ENCODE measurements at places on chromosomes 3 and 15.

DNA sequence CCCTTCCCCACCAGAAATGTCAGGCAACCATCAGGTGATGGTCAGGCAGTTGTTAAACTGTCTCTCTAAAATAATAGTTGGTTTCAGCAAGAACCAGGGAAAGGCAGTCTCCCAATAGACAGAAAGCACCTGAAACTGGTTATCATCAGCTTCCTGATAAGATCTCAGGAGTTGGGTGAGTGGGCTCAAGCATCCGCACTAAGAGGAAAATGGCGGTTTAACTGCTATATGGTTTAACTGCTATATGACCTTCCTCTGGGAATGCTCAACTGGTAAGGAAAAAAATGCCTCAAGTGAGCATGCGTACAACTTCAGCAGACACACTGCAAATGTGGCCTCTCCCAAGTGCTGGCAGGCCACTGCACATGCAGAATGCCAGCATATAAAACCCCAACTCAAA is 240.8 kb upstream of the CMC1 start:
- DNase-seq = no peak

DNA sequence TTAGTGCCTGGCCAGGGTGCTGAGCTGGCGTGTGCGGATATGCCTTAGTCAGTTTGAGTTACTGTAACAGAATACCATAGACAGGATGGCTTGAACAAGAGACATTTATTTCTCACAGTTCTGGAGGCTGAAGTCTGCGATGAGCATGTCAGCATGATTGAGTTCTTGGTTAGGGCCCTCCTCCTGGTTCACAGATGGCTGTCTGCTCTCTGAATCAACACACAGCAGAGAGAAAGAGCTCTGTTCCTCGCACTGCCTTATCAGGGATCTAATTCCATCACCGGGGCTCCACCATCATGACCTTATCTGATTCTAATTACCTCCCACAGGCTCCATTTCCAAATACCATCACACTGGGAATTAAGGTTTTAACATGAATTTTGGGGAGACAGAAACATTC is 386.6 kb upstream of the DPH6 start:
- DNase-seq = no peak

GRCh38 chr3:8996681-8997121 is 33.4 kb upstream of the RAD18 start:
- DNase-seq = peak; percentile 43

- DNase-seq = no peak
Observed at GRCh38 chr15:85642065-85642692, 152.5 kb downstream of the KLHL25 start.

- no peak for DNase-seq
Observed at GRCh38 chr3:157857440-157857839, 248.8 kb downstream of the SHOX2 start.

- DNase-seq = no peak
Observed at GRCh38 chr3:31498791-31499190, 33.9 kb upstream of the STT3B start.

GRCh38 chr15:71278989-71279756 is 163.9 kb downstream of the THSD4 start:
- DNase-seq = peak; percentile 69

- DNase-seq = no peak
Observed at GRCh38 chr15:96066126-96066525, 264.4 kb upstream of the NR2F2 start.

- no peak for DNase-seq
Observed at GRCh38 chr3:65671004-65671403, 367.7 kb downstream of the MAGI1 start.

DNA sequence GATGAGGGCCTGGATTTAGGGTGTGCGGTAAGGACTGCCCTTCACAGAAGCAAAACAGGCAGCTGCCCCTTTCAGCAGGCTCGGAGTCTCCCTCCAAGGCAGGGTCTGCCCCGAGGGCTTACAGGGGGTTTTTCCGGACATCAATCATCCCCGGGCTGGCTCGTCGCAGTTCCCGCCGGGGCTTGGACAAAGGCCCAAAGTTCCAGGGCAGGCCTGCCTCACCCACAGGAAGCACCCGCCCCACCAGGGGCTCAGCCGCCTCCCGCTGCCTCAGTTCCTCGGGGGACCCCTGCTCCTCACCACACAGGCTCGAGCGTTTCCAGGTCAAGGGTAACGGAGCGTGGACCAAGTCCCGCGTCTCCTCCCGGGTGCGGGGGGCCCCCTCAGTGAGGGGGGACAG is 27.0 kb downstream of the KIF7 start:
- no peak for DNase-seq

- no peak for DNase-seq
Observed at GRCh38 chr3:115708540-115708939, 85.2 kb downstream of the GAP43 start.

DNA sequence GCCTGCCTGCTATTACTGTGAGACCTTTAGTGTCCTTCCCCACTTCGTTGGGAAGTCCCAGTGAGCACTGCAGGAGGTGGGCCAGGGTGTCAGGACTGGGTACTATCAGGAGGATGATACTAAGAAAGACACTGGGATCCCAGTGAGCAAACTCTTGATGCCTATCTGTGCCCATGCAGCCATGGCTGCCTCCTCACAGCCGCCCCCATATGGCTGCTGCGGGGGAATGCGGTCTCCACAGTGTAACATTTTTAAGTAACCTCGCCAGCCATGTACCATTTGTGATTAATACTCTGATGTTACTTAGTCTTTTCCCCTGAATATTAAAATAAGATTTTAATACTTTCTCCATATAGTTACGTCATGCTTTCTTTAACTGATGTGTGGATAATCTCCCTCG is 312.2 kb downstream of the RYR3 start:
- no peak for DNase-seq

DNA sequence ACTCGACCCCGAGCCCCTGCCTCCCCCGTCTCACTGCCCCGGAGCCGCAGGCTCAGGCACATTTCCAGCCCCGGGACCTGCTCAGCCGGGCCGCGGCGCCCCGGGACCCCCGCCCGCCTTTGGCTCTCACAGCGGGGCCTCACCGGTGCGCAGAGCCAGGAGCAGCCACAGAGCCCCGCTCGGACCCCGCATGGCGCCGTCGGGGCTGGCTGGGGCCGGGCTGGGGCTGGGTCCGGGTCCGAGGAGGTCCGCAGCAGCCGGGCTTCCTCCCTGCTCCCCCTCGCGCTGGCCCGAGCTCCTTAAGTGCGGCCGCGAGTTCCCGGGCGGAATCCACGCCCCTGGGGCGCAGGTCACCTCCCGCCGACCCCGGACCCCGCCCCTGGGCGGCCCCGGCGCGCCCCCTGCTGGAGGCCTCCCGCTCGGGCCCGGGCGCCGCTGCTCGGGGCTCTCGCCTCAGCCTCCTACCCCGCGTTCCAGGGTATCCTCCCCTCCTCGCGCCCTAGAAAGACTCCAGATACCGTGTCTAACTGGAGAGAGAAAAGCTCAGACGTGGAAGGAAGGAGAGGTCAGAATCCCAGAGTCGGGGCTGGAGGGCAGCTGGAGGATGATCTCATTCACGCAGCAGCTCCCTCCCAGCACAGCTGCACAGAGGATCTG is at the start of gene MELTF:
MELTF (minus strand) TSS at position 307 of the 657 bp plus-strand sequence; CDS start at position 192, 115 bp downstream.
- DNase-seq = peak; percentile 56

DNA sequence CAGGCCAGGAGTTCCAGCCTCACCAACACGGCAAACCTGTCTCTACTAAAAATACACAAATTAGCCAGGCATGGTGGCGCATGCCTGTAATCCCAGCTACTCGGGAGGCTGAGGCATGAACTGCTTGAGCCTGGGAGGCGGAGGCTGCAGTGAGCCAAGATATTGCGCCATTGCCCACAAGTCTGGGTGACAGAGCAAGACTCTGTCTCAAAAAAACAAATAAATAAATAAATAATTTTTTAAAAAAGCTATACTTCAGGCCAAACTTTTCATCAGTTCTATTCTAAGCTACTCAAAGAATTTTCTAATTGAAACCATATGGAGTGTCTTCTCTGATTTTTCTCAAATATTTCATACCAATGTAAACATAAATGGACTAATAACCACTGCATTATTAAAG is 43.5 kb downstream of the PHC3 start:
- no peak for DNase-seq

GRCh38 chr3:119548341-119548740 is 11.1 kb downstream of the CD80 start:
- DNase-seq = no peak

DNA sequence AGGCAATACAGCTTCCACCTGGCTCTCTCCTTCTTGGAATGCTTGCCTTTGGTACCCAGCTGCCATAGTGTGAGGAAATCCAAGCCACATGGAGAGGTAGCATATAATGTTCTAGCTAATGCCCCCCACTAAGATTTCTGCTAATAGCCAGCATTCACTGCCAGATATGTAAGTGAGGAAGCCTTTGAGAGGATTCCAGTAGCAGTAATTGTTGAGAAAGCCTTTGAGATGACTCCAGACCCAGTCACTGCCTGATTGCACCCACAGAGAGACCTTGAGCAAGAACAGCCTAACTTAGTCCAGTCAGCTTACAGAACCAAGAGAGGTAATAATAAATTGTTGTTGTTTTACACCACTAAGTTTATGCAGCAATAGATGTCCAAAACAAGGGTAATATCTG is 63.1 kb downstream of the STRIT1 start:
- DNase-seq = no peak

DNA sequence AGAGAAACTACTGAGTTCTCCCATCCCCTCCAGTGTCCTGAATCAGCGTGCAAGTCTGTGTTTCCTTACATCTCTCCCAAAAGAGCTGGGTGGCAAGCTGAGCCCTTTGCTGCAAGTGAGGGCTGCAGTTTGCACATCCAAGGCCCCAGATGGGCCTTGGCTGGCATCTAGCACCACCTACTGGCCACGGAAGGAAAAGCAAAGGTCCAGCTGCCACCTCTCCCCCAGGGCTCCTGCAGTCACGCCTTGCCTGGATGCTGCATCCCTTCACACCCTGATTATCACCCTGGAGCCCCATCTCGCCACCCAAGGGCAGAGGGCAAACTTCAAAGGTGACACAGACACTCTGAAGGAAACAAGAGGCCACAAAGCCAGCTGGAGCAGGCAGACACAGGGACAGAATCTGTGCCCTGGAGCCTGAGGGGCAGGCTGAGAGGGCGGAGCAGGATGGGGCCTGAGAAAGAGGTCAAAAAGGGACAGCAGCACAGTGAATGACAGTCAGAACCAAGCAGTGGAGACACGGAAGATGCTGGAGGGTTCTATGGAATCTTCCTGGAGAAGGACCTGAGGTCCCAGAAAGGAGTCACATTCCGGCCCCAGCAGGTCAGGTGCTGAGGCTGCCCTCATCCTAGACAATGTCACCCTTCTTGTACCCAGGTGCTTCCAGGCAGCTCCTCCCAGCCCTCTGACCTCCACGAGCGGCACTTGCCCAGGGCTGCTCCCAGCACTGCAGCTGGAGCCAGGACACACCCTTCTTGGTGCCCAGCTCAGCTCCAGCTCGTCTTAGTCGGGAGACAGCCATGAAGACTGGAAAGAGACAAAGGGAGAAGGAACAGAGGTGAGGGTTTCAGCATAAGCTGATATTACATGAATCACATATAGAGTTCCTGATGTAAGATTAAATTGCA is 18.3 kb upstream of the NTRK3 start:
- DNase-seq = peak; percentile 52

- peak; percentile 3 for DNase-seq
Observed at GRCh38 chr3:33318710-33319380, 41.6 kb downstream of the FBXL2 start.

DNA sequence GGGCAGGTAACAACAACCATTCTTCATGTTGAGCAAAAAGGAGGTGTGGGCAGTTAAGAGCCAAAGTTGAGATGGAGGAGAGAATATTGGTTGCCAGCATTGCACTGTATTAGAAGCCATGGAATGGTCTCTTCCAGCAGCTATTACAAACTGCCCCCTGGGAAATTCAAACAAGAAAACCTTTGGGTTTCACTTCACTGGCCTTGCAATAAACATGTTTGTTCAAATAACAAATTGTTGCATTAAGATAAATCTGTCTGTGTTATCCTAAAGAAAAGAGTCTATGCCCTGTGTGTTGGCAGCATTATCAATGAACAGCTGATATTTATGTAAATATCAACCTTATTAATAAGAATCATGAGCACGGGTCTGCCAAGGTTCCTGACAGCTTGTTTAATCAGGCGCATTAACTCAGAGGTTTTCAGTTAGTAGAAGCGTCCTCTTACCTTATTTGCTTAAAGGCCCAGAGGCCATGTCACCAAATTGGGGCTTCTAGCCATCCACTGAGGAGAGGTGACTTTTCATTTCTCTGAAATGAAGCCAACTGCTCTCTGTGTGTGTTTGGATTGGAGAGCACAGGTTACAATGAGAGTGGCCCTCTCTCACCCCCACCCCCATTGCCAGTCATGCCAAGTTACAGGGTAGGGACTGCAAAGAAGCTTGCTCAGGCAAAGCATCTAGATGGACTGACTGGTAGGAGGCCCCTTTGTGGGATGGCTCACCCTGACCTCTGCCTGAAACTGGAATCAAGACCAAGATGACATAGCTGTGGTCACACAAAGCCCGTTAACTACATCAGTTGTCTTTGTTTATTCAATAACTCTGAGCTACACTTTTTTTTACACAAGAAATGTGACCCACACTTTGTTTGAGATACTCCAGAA is 10.5 kb downstream of the FILIP1L start:
- DNase-seq = peak; percentile 67

DNA sequence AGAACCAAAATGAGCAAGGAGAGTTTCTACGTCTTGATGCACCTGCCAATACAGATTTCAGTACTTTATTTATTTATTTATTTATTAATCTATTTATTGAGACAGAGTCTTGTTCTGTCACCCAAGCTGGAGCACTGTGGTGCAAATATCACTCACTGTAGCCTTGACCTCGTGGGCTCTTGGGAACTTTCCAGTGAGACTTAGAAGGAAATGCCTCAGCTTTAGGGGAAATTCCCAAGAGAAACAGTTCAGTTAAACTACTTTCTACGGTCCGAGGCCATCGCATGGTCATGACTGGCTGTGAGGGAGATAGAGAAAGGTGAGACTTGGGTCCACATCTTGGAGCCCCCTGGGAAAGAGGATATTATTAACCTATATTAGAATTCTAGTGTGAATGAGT is 47.0 kb upstream of the HERC1 start:
- DNase-seq = no peak

GRCh38 chr3:71974786-71975185 is 189.8 kb upstream of the PROK2 start:
- no peak for DNase-seq

Measured in HT1080 (cell line).